ENCODE measurements at places on chromosomes 16 and 17. TPM values are rescaled to one million over a fixed set of nuclear protein-coding genes. Genes with fewer than 3 reads are reported as not detected.
A peak's percentile ranks its signal among the peaks of the same experiment; 100 is the strongest.

- DNase-seq: no peak
Measured at GRCh38 chr17:72332367-72332766, 211.5 kb downstream of the SOX9 start.

GRCh38 chr17:8503807-8504206, 68.1 kb downstream of the NDEL1 start:
- no peak for DNase-seq

The MEIOB gene
- total RNA-seq: 0.52 TPM

- no peak for DNase-seq
Measured at GRCh38 chr17:65323049-65323448, 185.9 kb downstream of the RGS9 start.

- DNase-seq: no peak
Measured at GRCh38 chr16:8253718-8254117, 336.6 kb downstream of the TMEM114 start.

The PIRT gene
- not detected for total RNA-seq

- no peak for DNase-seq
Measured at GRCh38 chr17:16068323-16068722, 68.7 kb downstream of the TTC19 start.

DNA sequence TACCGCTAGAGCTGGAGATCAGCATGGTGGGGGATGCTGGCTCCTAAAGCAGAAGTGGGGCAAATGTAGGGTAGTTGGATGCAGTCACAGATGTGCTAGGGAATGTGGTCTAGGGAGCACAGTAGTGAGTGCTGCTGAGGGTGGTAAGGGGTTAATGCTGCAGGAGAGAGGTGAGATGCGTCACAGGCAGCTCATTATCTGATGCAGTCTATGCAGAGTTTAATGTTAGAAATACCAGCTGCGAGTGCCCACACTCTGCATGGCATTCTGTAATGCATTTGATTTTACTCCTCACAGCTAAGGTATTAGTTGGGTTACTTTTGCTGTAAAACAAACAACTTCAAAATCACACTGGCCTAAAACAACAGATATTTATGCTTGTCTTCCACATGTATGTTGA, 491.3 kb upstream of the HSBP1 start:
- no peak for DNase-seq

- no peak for DNase-seq
Measured at GRCh38 chr17:16918443-16918842, 53.5 kb downstream of the TNFRSF13B start.

The MYL11 gene
- 0.67 TPM for total RNA-seq

The SLC5A10 gene
- not detected for total RNA-seq

The SLC38A8 gene
- total RNA-seq: not detected

The CCDC40 gene
- 0.32 TPM for total RNA-seq

DNA sequence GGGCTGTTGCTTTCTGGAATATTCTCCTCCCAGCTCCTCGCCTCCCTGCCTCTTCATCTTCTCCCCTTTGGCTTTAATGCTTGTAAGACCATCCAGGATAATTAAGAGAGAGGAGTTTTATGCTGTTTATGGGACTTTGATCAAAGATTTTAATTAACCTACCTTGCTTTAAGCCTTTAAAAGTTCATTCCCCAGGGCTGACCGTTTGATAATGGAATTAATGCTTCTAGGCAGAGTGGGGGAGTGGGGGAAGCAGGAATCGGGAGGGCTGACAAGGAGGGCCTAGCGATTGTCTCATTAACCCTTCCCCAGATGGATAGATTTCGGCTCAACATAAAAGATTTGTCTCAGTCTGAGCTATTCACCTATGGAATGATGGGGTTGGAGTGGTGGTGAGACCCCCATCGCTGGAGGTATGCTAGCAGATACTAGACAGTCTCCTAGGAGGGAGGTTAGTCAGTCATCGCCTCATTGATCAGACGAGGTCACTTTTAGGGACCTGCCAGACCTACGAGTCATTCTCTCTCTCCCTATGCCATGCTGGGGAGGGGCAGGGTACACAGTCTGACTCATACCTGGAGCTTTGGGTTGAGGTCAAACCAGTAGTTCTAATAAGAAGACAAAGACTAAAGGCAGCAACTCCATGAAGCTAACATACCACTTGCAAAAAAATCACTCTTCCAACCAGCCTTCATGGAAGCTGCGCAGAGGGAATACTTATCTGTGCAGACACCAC, 236.6 kb upstream of the NLRP1 start:
- DNase-seq: peak; percentile 26

GRCh38 chr16:11354733-11355574, 9.7 kb downstream of the RMI2 start:
- peak; percentile 91 for DNase-seq

DNA sequence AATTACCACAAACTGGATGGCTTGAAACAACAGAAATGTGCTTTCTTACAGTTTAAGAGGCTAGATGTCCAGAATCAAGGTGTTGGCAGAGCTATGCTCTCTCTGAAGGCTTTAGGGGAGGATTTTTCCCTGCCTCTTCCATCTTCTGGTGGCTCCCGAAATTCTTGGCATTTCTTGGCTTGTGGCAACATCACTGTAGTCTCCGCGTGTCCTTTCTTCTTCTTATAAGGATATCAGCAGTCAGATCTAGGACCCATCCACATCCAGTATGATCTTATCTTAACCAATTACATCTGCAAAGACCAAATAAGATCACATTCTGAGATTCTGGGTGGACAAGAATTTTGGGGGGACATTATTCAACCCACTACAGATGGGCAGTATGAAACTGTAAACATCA, 119.2 kb upstream of the PMFBP1 start:
- DNase-seq: no peak

The PPY gene
- total RNA-seq: not detected

GRCh38 chr17:79124513-79125209, 50.0 kb downstream of the ENGASE start:
- no peak for DNase-seq

Measured in activated naive CD4-positive, alpha-beta T cell treated with anti-CD3 and anti-CD28 coated beads for 36 hours (primary cell).